ENCODE measurements at places on chromosomes 3 and 15.

GRCh38 chr3:48716508-48716981, 476 bp downstream of the IP6K2 start:
- DNase-seq, result no peak

GRCh38 chr15:78768096-78768495, 43.2 kb downstream of the ADAMTS7 start:
- DNase-seq, result no peak

DNA sequence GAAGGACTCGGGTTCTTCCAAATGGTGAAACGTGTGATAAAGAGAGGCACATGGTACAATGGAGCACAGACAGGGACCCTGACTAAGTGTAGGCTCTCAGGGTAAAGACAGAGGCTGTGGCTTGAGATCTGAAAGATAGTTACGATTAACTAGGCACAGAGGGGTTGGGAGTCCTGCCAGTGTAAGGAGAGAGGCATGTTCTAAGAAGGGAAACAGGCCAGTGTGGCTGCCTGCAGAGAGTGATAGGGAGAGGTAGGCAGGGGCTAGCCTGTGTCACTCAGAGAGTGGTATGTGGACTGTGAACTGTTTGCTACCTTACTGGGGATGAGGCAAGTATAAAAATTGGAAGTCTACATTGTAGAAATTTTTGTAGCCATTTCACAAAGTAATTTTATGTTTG, 109.5 kb downstream of the PEX5L start:
- DNase-seq, result no peak

- peak; percentile 75 for DNase-seq
These were observed 714.3 kb upstream of the CFAP20DC start for GRCh38 chr3:59764171-59764570.

All from fibroblast of upper back skin (primary cell).